ENCODE measurements at places on chromosomes 11 and 22.

DNA sequence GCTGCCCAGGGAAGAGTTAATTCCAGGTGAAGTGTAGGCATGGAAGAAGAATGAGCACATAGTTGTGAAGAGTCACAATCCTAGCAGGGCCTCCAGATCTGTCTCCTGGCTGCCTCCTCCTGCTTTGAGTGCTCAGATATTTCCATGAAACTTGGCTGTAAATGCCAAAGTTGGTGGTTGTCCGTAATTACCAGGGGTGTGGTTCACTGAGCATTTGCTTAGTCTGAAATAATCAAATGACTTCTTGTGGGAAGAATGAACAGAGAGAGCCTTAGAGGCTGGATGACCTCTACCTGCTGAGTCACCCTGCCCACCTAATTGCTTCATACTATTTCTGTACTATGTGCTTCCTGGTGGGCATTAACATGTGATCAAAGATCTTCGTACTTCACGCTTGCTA lies 50.9 kb downstream of the APIP start:
- DNase-seq, result no peak

DNA sequence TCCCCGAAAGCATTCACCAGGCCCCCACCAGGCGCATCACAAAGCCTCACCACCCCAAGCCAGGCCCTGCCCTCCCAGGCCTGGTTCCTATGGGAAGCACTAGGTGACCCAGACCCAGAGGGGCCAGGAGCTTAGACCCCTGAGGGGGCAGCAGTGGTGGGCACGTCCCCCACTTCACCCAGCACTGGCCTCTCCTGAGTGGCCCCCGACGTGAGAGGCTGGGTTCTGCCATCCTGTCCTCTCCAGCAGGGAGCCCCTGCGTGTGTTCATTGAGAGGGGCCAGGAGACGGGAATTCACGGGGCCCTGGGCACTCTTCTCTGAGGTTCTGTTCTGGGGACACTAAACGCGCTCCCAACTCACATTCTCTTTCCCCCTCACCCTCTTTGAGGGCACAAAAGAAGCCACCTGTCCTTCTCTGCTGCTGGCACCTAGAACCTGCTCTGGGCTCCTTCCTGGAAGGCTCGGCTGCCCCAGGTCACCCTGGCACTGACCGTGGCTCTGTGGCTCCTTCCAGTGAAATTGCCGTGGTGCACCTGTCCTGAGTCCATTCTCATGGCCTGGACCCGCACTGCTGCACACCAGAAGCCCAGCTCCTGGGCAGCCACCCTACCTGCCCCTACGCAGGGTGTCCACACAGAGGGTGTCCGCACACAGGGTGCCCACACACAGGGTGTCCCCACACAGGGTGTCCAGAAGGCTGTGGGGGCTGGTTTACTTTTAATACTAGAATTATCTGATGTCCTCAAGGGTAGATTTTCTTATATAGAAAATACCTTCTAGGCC lies 12.2 kb downstream of the PTDSS2 start:
- DNase-seq, result no peak

DNA sequence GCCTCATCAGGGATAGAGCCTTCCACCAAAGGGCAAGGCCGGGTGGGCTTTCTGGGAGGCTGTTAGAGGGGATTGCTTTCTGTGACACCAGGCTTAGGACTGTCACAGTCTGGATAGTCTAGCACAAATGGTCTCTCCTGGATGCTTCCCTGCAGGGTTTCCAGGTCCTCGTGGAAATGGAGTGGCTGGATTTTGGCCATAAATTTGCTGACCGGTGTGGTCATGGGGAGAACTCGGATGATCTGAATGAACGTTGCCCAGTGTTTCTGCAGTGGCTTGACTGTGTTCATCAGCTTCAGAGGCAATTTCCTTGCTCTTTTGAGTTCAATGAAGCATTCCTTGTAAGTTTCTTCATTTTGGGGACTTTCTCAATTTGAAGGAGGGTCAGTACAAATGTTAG lies 67.1 kb upstream of the HORMAD2 start:
- DNase-seq, result no peak

DNA sequence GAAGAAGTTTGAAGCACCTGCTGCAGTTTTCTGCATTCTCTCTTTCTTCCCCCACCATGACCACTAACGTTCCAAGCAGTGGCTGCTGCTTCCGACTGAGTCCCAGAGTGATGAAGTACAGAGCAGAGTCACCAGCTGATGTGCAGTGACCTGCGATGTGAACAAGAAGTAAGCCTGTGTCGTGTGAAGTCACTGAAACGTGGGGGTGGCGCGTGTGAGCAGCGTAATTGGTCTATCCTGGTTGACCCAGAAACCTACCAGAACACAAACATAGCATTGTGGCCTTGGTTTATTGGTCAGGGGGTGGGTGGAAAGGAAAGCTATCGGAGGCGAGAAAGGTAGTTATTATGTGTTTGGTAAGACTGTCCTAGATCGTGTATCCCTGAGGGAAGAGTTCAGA lies 3.5 kb downstream of the KRTAP5-7 start:
- no peak for DNase-seq

- no peak for DNase-seq
These were observed 92.7 kb downstream of the NAV2 start for GRCh38 chr11:19805376-19805775.

DNA sequence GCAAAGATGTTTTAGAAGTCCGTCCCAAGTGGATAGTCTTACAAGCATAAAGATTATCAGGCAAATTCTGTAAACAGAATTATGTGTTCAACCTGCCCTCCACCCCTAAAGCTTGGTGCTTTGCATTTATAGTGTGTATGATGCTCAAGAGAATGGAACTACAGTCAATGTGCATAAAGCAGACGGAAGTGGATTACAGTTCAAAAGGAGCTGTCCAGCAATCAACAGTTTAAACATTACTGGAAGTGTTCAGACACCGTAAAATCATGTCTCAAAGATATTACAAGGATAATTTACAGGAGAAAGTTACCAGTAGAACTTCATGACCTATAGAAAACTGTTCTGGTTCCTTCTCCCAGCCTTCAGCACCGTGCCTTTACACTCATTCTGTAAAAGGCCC lies 1.0 kb downstream of the RIC3 start:
- no peak for DNase-seq
